ENCODE measurements at places on chromosomes 6 and 20.

DNA sequence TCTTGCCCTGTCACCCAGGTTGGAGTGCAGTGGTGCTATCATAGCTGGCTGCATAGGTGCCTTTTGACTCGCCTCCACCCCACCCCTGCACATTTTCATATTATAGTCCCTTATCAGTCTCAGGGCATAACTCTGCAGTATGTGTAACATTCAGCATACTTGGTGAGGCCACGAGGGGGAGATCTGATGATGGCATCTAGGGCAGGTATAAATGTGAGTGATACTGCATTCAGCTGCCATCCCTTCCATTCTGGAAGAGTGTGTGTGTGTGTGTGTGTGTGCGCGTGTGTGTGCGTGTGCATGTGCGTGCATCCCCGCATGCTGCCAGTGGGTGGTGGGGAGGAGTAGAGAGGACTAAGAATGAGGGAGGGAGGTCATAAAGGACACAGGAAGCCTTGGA is 81.4 kb downstream of the JARID2 start:
- no peak for DNase-seq

DNA sequence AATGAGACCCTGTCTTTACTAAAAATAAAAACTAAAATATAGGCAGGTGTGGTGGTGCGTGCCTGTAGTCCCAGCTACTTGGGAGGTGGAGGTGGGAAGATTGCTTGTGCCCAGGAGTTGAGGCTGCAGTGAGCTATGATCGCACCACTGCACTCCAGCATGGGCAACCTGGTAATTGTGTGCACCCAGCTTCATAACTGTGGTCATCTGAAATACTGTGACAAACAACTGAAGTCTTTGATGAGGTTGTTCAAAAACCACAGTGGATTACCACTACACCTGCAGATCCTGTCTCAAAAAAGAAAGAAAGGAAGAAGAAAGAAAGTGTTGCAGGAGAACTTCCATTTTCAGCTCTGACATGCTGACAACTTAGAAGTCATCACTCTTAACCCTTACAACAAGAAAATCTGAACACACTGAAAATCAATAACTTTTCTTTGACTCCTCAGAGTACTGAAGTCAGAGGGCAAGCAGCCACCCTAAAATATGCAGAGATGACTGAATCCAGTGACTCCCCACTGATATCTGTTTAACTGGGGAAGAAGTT is 13.8 kb upstream of the ZBP1 start:
- no peak for DNase-seq

- no peak for DNase-seq
These were observed 24.0 kb downstream of the C6orf132 start for GRCh38 chr6:42118162-42119001.

GRCh38 chr20:17431621-17432364 is 99.4 kb downstream of the BFSP1 start:
- no peak for DNase-seq

DNA sequence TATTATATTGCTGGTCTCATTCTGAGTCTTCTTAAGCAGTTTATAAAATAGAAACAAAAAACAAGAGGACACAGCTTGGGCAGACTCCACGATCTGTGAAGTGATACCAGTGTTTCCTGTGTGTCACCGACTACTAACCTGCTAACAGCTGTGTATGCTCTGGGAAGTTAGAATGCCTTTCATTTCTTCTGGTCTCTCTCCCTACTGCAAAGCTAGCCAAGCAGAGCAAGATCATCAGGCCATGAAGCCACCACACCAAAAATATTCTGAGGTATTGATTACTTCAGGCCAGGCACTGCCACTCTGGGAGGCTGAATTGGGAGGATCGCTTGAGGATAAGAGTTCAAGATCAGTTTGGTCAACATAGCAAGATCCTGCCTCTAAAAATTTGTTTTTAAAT is 46.9 kb upstream of the SMIM29 start:
- DNase-seq = peak; percentile 86

DNA sequence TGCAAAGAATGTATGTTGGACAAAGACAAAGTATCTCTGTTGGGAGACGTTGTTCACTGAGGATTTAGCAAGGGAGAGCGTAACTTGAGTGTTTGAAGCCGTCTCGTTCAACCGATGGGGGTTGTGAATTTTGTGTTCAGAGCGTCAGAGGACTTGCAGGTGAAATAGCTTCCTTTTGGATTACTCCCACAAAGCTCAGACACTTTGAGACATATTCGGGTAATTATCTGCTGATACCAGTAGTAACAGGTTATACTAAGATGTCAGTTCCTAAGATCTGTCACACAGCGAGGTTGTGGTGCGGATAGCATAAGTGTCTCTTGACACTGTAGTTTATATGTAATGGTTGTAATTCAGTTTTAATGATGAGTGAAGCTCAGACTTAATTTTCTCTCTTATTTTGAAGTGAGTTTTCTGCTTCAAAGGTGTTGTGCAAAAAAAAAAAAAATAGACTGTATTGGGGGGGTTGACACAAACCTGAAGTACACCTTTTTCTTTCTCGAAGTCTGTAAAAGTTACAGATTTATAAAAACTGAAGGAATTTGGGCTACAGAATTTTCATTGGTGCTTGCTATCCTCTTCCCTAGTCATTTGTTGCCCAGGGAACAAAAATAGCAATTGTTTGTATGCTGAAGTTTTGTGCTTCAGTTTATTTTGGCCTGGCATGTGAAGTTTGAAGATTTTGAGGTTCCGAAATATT is 1.7 kb downstream of the ASXL1 start:
- DNase-seq = no peak

DNA sequence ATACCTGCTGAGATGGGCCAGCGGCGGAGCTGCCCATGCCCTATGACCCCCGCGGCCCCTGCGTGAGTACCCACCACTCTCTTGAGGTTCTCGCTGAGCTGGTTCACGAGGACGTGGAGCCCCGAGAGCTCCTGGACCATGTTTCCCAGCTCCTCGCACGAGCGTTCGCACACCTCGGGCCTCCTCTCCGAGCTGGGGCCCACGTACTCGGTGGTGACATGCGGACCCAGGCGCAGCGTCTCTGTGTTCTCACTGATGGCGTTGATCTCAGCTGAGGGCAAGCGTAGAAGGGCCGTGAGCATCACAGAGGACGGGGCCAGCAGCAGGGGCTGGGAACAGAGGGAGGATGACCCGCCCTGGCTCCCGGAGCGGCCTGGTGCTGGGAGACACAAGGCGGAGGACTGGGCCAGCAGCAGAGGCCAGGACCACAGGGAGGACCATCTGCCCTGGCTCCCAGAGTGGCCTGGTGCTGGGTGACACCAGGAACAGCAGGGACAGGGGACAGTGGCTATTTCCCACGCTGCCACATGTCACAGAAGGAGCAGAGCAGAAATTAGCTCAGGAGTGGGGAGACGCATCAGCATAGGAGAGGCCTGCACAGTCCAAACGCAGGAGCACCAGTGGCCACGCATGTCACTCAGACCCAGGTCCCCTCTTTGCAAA is 11.8 kb downstream of the THBS2 start:
- DNase-seq = no peak

DNA sequence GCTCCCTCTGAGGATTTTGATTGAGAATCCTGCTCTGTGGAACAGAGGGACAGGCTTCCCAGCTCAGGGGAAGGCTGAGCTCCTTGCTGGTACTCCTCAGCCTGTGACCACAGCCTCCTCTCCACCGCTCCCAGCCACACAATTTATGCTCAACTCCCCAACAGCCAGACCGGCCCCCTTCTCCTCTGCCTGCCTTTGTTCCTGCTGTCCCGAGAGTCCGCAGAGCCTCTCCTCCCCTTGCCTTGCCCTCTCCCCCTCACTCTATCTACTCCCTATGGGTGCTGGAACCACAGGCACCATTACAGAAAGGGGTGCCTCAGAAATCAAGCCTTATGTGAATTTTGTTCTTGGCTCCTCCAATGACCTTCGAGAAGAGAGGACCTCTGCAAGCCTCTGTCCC is 15.9 kb downstream of the MAP1LC3A start:
- no peak for DNase-seq

GRCh38 chr20:47907031-47907675 is 121.9 kb upstream of the SULF2 start:
- no peak for DNase-seq

- DNase-seq = no peak
These were observed 30.1 kb upstream of the LRRN4 start for GRCh38 chr20:6083926-6084325.
